PC-9 (cell line): ENCODE measurements at places on chromosomes 2 and 18. TPM values are rescaled to one million over a fixed set of nuclear protein-coding genes. Genes with fewer than 3 reads are reported as not detected.

Gene MAPK4
- not detected in 2 replicates for total RNA-seq

Gene IL36A
- not detected in 2 replicates for total RNA-seq

Gene CHRND
- total RNA-seq, result not detected in 2 replicates

Gene PFN4
- 1.2 and 2.6 TPM in 2 replicates for total RNA-seq

Gene CKAP2L
- 17.7 and 28.7 TPM in 2 replicates for total RNA-seq

Gene SDC1
- total RNA-seq, result 114 and 128 TPM in 2 replicates

Gene RETREG2
- 77.0 and 84.4 TPM in 2 replicates for total RNA-seq

Gene OSBPL6
- total RNA-seq, result 2.6 and 3.5 TPM in 2 replicates

Gene ANKRD62
- 0.20 TPM in 1 of 2 replicates, not detected in the other for total RNA-seq

Gene CCDC150
- total RNA-seq, result 9.8 and 17.8 TPM in 2 replicates

Gene SLC35G4
- not detected in 2 replicates for total RNA-seq

Gene IL36RN
- 1.0 and 1.7 TPM in 2 replicates for total RNA-seq

DNA sequence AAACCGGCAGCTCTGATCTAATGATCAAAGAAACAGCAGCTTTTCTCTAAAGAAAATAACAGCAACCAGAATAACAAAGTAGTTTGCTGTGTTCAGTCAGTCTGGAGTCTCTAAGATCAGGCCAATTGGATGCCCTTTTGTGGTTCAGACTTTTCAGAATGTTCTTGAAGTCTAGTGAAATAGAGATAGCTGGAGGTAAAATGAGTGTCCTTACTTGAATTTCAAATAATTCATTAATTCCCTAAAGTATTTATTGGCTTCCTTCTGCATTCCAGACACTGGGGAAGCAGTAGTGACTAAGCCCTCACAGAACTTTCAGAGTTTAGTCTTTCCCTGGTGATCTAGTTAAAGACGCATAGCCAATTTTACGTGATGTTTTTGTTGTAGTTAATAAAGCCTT lies 58.7 kb downstream of the C18orf54 start:
- H3K36me3 ChIP-seq, result no peaks in the 10 kb centered on the region
- H3K27me3 ChIP-seq, result no peaks in the 10 kb centered on the region
- H3K27ac ChIP-seq, result no peak overlapping the region
- H3K4me3 ChIP-seq, result no peak overlapping the region
- no peaks in the 10 kb centered on the region for H3K4me1 ChIP-seq
- DNase-seq, result peak; percentile 42

- no peaks in the 10 kb centered on the region for H3K4me1 ChIP-seq
- no peak overlapping the region for H3K4me3 ChIP-seq
- DNase-seq, result no peak
- H3K27ac ChIP-seq, result no peak overlapping the region
Measured at GRCh38 chr2:234411793-234412192, 85.1 kb downstream of the ARL4C start.

- no peaks in the 10 kb centered on the region for H3K27me3 ChIP-seq
- H3K27ac ChIP-seq, result no peak overlapping the region
- no peaks in the 10 kb centered on the region for H3K36me3 ChIP-seq
- DNase-seq, result no peak
- H3K4me1 ChIP-seq, result peaks cover 21% of the 10 kb centered on the region
Measured at GRCh38 chr2:95079199-95079683, 42.4 kb downstream of the MRPS5 start.

DNA sequence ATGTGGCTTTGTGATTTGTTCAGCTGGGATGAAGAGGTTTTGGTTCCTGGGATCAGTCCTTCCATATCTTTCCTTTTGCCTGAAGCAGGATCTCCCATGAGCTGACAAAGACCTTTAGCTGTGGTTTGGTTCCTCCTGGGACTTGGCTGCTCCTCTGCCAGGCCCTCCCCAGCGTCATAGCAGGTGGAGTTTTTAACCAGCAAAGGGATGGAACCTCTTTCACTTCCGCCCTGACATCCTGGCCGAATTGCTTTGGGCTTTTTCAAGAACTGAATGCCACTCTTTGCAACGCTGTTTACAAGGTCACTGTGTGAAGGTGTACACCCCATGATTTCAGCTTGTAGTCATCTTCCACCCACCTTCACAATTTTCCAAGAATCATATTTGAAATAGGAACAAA lies 390 bp downstream of the PCARE start:
- DNase-seq, result no peak
- no peak overlapping the region for H3K4me3 ChIP-seq
- H3K27me3 ChIP-seq, result no peaks in the 10 kb centered on the region
- H3K4me1 ChIP-seq, result no peaks in the 10 kb centered on the region

- H3K4me3 ChIP-seq, result no peak overlapping the region
- DNase-seq, result peak; percentile 39
- peaks cover 16% of the 10 kb centered on the region for H3K4me1 ChIP-seq
- H3K36me3 ChIP-seq, result no peaks in the 10 kb centered on the region
- H3K27me3 ChIP-seq, result no peaks in the 10 kb centered on the region
Measured at GRCh38 chr2:220143336-220143735, 515.9 kb downstream of the SLC4A3 start.

GRCh38 chr18:24659827-24660720 lies 199.6 kb downstream of the HRH4 start:
- no peaks in the 10 kb centered on the region for H3K4me1 ChIP-seq
- DNase-seq, result no peak
- no peaks in the 10 kb centered on the region for H3K36me3 ChIP-seq
- peaks cover 12% of the 10 kb centered on the region for H3K27me3 ChIP-seq
- H3K4me3 ChIP-seq, result no peak overlapping the region

GRCh38 chr2:13696601-13697000 lies 935.9 kb upstream of the LRATD1 start:
- no peaks in the 10 kb centered on the region for H3K36me3 ChIP-seq
- no peaks in the 10 kb centered on the region for H3K27me3 ChIP-seq
- DNase-seq, result no peak
- no peak overlapping the region for H3K4me3 ChIP-seq

DNA sequence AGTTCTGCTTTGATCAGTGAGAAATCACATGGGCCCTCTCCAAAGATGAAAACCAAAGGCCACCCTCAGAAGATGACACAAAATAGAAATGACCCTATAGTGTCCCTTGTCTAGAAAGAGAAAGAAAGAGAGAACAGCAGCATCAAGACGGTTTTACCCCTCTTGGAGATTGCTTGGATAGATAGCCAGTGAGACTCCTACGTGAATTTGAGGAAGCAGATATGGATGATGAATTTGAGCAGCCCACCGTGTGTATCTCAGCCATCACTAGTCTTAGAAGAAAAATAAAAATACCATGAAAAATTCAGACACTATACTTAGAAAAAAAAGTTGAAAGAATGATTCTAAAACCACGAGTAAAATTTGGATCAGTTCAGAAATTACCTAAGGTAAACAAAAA lies 329.1 kb upstream of the CNTNAP5 start:
- no peak for DNase-seq
- no peaks in the 10 kb centered on the region for H3K4me1 ChIP-seq
- no peaks in the 10 kb centered on the region for H3K27me3 ChIP-seq
- H3K36me3 ChIP-seq, result no peaks in the 10 kb centered on the region
- H3K27ac ChIP-seq, result no peak overlapping the region

- H3K4me3 ChIP-seq, result peak within 1 kb of the TSS; percentile 94
- H3K27me3 ChIP-seq, result no peaks in the 10 kb centered on the region
- H3K27ac ChIP-seq, result peak within 1 kb of the TSS; percentile 81
- no peaks in the 10 kb centered on the region for H3K36me3 ChIP-seq
- H3K4me1 ChIP-seq, result peaks cover 10% of the 10 kb centered on the region
Measured at GRCh38 chr2:169584005-169584877, at the start of gene PPIG. Gene PPIG (plus strand): TSS chr2:169584351. CDS start chr2:169604042, 19,691 bp downstream.

GRCh38 chr2:26697425-26697824 lies 4.9 kb downstream of the KCNK3 start:
- DNase-seq, result no peak
- peak overlapping the region; percentile 61; the same call in 1 of the 2 replicates for H3K27ac ChIP-seq
- peaks cover 18% of the 10 kb centered on the region for H3K4me1 ChIP-seq
- no peak overlapping the region for H3K4me3 ChIP-seq

GRCh38 chr18:34108206-34108605 lies 116.5 kb downstream of the NOL4 start:
- H3K27ac ChIP-seq, result no peak overlapping the region
- H3K4me3 ChIP-seq, result no peak overlapping the region

- peaks cover 29% of the 10 kb centered on the region; the same call in 1 of the 2 replicates for H3K27me3 ChIP-seq
- H3K36me3 ChIP-seq, result no peaks in the 10 kb centered on the region
- no peaks in the 10 kb centered on the region for H3K4me1 ChIP-seq
- DNase-seq, result no peak
Measured at GRCh38 chr2:16417726-16418125, 247.9 kb downstream of the CYRIA start.

DNA sequence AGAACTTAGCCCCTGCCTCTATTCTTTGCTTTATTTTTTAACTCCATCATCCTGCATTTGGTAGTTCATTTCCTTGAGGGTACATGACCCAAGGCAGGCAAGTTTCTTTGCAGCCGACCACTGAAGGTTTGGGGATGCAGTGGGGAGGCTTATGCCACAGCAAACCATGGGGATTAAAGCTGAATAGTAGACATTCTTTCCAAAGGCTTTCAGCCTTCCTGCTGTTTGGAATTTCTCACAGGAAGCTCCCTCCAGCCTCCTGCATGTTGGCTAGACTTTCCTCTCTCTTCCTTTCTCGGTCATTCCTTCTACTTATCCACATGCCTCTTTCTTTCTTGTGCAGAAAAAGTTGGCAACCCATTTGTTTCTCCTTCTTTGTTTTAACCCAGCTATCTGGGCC lies 77.3 kb downstream of the SOCS6 start:
- H3K36me3 ChIP-seq, result no peaks in the 10 kb centered on the region
- no peak overlapping the region for H3K4me3 ChIP-seq
- H3K27ac ChIP-seq, result no peak overlapping the region
- DNase-seq, result no peak

DNA sequence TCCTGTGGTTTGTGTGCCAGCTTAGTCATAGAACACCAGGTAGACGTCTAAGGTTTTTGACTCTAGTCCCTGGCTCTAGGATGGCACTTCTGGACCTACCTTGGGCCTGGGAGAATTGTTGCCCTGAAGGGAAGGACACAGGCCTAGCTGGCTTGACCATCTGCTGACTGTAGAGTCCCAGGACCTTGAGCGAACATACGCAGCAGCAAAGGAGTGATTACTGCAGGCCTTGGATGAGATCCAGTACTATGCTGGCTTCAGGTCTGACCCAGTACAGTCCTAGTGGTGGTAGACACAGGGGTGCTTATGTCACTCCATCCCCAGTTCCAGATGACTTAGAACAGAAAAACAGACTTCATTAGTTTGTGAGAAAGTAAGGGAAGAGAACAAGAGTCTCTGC lies 37.7 kb downstream of the ST8SIA3 start:
- no peaks in the 10 kb centered on the region for H3K4me1 ChIP-seq
- no peak for DNase-seq
- no peak overlapping the region for H3K27ac ChIP-seq
- no peaks in the 10 kb centered on the region for H3K27me3 ChIP-seq
- H3K36me3 ChIP-seq, result no peaks in the 10 kb centered on the region

GRCh38 chr2:225366731-225367130 lies 32.8 kb upstream of the NYAP2 start:
- H3K36me3 ChIP-seq, result no peaks in the 10 kb centered on the region
- no peaks in the 10 kb centered on the region for H3K27me3 ChIP-seq
- DNase-seq, result no peak
- no peak overlapping the region for H3K27ac ChIP-seq
- H3K4me3 ChIP-seq, result no peak overlapping the region
- no peaks in the 10 kb centered on the region for H3K4me1 ChIP-seq

- H3K4me3 ChIP-seq, result no peak overlapping the region
- no peak overlapping the region for H3K27ac ChIP-seq
- H3K36me3 ChIP-seq, result no peaks in the 10 kb centered on the region
Measured at GRCh38 chr2:95258271-95258670, 16.0 kb upstream of the PROM2 start.

DNA sequence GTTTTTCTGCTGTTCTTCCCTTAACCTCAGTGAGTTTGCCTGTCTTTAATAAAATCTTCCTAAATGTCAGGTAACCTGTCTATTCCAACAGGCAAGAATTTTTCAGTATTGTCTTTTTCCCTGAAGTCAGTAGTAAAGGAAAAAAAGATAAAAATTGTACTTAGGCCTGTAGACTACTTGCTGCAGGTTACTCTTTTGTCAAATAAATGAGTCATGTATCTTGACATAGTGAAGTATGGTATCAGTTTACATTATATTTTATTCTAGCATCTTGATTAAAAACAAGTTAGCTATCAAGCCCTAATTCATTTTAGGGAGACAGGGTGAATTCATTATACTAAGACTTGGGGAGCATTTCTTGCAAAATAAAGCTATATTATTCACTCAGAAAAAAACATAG lies 59.8 kb downstream of the ITGA4 start:
- H3K27ac ChIP-seq, result no peak overlapping the region
- DNase-seq, result no peak
- no peaks in the 10 kb centered on the region for H3K4me1 ChIP-seq
- no peaks in the 10 kb centered on the region for H3K27me3 ChIP-seq

DNA sequence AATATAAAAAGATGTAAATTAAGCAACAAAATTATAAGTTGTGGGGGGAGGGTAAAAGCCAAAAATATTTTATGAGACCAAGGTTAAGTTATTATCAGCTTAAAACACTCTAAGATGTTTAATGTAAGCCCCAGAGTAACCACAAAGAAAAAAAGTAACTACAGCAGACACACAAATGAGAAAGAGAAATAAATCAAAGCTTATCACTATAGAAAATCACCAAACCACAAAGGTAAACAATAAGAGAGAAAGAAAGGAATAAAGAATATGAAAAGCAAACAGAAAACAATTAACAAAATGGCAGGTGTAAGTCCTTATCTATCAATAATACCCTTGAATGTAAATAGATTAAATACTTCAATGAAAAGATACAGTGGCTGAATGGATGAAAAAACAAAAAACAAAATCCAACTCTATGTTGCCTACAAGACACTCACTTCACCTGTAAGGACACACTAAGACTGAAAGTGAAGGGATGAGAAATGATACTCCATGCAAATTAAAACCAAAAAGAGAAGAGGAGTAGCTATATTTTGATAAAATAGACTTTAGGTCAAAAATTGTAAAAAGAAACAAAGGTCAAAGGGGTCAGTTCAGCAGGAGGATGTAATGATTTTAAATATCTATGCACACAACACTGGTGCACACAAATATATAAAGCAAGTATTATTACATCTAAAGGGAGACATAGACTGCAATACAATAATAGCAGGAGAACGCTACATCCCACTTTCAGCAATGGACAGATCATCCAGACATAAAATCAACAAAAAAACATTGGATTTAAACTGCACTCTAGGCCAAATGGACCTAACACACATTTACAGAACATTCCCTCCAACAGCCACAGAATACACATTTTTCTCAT lies 80.7 kb downstream of the PTPN2 start:
- no peaks in the 10 kb centered on the region for H3K4me1 ChIP-seq
- H3K4me3 ChIP-seq, result no peak overlapping the region
- no peak overlapping the region for H3K27ac ChIP-seq
- DNase-seq, result no peak

- no peak overlapping the region for H3K27ac ChIP-seq
- no peak overlapping the region for H3K4me3 ChIP-seq
- DNase-seq, result no peak
Measured at GRCh38 chr2:153145470-153145978, 333.0 kb downstream of the RPRM start.
